ENCODE measurements at places on chromosomes 7 and 10.

- no peak for DNase-seq
These were observed 14.8 kb downstream of the FOXL3 start for GRCh38 chr7:304574-305409.

DNA sequence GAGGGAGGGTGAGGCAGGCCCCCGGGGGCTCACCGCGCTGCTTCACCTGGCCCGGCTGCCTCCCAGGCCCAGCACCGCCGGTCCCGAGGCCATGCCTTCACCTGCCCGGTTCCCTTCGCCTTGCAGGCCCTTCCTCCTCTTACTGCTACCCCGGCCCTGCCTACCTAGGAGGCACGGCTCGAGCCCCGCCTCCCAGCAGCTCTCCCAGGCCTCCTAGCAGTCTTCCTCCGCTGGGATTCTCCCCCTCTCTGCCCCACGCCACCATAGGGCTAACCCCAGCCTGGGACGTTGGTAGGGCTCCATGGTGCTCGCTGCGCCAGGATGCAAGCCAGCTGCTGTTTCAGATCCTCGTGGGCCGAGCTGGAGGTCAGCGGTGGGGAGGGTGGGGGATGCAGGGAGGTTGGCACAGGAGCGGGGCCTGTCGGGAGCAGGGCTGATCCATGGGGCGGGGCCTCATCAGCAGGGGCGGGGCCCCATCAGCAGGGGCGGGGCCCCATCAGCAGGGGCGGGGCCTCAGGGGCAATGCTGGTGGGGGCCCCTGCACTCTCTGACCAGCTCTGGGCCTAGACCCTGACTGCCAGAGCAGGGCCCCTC is 63.3 kb downstream of the RASGEF1A start:
- DNase-seq: no peak

- no peak for DNase-seq
These were observed 95.8 kb downstream of the RAMP3 start for GRCh38 chr7:45253368-45253767.

DNA sequence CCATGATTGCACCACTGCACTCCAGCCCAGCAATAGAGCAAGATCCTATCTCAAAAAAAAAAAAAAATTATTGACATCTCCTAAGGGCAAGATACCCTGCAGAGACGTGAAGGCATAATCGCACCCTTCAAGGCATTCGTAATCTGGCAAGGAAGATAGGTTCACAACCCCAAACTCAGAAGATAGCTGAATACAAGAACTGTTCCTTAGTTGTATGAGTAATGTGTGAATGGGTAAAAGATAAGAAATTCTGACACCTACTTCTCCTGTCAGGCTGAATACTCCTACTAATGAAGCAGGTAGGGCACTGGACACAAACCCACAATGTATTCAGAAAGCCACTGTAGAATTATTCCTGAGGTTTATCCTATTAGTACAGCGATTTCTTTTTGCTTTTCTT is 882.4 kb upstream of the AUTS2 start:
- DNase-seq: no peak

DNA sequence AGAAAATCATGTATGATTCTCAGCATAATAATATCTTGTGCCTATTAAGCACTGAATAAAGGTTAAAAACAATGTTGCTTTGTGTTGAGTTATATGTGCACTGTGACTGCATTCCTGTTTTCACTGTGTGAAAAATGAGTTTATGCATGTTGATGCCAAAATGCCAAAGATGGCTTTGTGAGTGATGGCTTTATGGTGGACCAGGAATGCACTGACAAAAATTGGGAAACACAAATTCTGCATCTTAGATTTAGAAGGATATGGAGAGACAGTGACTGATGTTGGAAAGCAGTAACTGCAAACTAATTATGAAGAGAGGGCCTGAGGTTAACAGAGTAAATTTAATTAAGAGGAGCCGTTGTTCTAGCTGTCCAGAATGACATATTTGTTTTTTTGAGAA is 440.4 kb downstream of the KIF20B start:
- DNase-seq: no peak

- no peak for DNase-seq
These were observed 1.3 kb downstream of the LCOR start for GRCh38 chr10:96833220-96834001.

DNA sequence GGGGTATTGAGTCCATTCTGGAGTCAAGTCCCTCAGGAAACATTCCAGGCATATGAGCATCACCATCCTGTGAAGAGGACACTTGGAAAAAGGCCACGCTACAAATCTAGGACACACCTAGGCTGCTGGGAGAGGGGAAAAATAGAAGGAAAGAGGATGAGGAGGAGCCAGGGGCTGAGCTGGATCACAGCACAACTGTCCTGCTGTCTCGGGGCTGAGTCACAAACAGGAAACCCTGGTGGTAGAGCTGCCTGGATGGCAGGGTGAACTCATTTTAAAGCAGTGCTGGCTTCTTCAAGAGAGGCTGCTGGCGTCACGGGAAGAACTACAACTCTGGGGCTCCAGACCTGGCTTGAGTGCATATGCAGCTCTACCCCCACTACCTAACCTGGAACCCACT is 151.5 kb downstream of the RNF216 start:
- peak; percentile 26 for DNase-seq

GRCh38 chr7:151448261-151449252 is 8.6 kb upstream of the CRYGN start:
- peak; percentile 69 for DNase-seq

GRCh38 chr10:111999205-111999914 is 184.2 kb downstream of the GPAM start:
- no peak for DNase-seq

DNA sequence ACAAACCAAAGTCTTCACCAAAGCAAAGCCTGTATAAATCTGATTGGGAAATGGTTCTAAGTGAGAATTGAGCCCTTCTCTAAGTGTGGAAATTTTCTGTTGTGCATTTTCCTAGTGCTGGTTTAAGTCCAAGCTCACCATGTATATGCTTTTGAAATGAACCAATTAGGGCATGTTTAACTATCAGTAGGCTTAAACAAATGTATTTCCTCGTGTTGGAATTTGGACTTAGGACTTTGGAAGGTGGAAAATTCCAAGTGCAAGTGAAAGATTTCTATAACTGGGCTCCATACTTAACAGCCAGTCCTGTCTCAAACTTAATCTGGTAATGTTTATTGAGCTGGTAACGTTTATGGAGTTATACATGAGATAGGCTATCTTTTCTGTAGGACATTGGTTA is 28.5 kb downstream of the CCNY start:
- DNase-seq: no peak

DNA sequence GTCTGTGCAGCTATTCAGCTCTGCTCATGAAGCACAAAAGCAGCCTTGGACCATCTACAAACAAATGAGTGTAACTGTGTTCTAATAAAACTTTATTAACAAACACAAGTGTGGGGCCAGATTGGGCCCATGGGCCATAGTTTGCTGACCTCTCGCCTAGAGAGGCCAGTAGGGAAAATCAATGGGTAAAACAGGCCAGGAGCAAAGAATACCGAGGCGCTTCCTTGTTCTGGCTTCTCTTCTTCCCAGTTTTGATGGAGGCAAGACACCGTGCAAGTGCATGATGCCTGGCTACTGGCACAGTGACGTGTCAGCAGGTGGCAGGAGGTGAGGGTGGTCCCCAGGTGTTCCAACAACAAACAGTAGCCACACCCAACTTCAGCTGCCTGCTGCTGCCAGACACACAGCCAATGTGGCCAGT is 94.3 kb upstream of the SDK1 start:
- DNase-seq: no peak

DNA sequence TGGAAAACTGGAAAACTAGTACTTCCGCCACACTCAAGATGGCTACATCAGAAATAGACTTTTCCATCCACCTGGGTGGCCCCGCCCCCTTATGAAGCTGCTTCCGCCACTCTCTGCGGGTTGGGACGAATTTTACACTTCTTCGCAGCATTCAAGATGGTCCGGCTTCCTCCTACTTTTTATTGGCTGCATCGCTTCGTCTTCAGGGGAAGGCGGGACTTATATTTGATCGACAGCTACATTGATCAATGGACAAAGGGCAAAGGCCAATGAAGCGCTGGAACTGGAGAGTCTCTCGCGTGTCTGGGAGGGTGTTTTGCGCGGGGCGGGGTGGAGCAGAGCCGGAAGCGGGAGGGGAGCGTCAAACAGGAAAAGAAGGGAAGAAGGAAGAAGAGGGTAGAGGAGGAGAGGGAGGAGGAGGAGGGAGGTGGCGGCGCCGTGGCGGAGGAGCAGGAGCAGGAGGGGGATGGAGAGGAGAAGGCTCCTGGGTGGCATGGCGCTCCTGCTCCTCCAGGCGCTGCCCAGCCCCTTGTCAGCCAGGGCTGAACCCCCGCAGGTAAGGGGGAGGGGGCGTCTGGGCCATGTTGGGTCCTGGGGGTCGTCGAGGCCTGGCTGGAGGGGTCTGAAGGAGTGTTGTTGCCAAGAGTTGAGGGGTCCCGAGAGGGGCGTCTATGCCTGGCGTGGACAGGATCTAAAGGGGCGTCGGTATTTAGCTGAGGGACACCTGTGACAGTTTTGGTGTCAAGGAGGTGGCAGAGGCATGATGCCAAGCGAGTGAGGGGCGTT is at the start of gene WBP1L:
WBP1L (plus strand) TSS at position 361 of the 786 bp plus-strand sequence; CDS start at position 467, 106 bp downstream.
- peak; percentile 94 for DNase-seq

GRCh38 chr7:129771201-129771927 is 159.8 kb downstream of the NRF1 start:
- no peak for DNase-seq

DNA sequence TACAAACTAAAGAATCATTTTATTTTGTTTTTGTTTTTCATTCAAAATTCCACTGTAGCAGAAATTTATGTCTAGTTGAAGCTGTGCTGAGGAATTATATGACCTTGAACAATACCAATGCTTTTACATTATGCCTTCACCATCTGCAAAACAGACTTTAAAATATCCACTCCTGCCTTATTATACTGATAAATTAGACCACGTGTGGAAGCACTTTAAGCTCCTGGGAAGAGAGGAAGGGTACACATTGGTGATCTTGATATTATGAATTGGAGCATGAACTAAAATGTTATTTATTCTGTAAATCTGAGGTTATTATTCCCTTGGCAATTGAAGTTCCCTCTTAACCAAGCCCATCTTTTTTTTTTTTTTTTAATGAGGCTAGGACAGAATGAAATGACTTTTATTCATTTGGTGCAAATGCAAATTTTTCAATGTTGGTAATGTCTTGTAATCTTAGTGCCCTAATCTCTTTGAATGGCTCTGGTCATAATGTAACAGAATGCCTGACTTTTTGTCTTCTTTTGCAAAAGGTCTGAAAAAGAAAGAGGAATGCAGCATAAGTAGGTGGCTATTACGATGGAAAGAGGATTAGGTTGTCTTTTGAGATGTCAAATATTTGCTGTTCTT is 139.9 kb upstream of the COBL start:
- DNase-seq: no peak

GRCh38 chr7:95269640-95270039 is 54.7 kb downstream of the PON1 start:
- no peak for DNase-seq

GRCh38 chr10:83897626-83898025 is 241.7 kb upstream of the GHITM start:
- no peak for DNase-seq

GRCh38 chr10:116307455-116307854 is 16.8 kb upstream of the CCDC172 start:
- DNase-seq: no peak

GRCh38 chr10:116691635-116692034 is 50.7 kb downstream of the HSPA12A start:
- no peak for DNase-seq

GRCh38 chr7:66720561-66720960 is 20.0 kb upstream of the RABGEF1 start:
- no peak for DNase-seq

GRCh38 chr10:128610113-128610512 is 483.9 kb upstream of the MKI67 start:
- DNase-seq: no peak

GRCh38 chr7:55895021-55895420 is 7.8 kb downstream of the ZNF713 start:
- no peak for DNase-seq

DNA sequence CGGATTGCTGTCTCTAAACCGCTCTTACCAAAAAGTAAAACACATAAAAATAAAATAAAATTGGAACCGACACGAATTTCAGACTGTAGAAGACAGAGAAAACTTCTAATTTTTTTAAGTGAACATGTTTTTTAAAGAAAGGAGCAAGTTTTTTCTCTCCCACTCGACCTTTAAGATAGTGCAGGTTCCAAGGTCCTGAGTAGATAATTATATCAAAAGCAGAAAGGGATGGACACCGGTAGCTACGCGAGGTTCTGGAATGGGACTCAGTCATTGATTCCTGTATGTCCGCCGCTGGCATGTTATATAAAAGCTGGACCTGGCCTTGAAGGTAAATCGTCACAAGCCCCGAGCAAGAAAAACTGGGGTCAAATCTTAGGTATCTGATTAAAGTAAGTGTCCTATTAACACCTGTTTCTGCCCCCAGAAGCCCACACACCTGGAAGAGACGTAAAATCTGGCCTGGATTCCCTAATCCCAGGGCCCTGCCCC is 462 bp upstream of the CISD1 start:
- no peak for DNase-seq

DNA sequence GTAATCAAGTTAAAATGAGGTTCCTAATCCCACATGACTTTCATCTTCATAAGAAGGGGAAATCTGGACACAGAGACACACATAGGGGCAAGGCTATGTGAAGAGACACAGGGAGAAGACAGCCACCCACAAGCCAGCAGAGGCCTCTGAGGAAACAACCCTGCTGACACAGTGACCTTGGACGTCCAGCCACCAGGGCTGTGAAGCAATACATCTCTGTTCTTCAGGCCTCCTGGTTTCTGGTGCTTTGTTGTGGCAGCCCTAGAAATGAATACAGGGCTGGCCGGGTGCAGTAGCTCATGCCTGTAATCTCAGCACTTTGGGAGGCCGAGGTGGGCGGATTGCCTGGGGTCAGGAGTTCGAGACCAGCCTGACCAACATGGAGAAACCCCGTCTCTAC is 183.9 kb downstream of the CXCL12 start:
- DNase-seq: no peak

DNA sequence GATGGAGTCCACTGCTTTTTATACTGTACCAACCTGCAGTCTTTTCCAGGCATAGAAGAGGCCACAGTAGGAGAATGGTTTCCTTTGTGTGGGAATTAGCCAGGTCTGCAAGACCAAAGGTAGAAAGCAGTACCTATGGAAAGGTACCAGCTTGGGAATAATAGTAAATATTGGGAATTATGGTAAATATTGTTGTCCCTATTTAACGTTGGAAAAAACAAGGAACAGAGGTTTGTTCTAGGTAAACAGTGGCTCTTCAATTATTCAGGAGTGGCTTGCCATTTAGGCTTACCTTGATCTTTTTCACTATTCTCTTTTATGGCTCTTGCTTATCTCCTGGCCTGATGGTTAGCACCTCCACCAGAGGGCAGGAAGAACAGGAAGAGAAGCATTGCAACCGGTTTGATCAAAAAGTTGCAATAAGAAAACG is 43.9 kb upstream of the GSAP start:
- no peak for DNase-seq

DNA sequence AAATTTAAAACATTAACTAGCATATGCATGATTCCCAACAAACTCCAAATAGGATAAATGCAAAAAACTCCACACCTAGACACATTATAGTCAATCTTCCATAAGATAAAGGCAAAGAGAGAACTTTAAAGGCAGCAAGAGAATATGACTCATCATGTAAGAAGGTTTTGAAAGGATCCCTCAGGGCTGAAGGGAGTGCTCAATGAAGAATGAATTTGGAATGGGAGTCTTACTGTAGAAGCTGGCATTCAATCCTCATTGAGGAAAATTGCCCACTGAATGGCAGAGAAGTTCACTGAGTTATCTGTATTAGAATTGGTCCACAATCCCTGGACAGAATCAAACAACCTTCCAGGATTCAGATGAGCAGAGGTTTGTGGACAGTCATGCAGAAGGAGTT is 26.1 kb upstream of the ZNF365 start:
- DNase-seq: no peak

Measured in activated T-helper 2 cell treated with anti-CD3 and anti-CD28 coated beads, Interferon-gamma antibody, Interleukin-2, Interleukin-4, amounts not matched to agents 10 μg/mL and 5 μg/mL and 100 μg/mL, durations not matched to agents 14 hours and 24 hours and 36 hours (primary cell).